ENCODE measurements at places on chromosomes 1 and 21.
A peak's percentile ranks its signal among the peaks of the same experiment; 100 is the strongest.

GRCh38 chr1:183842795-183843144 lies 37.9 kb downstream of the RGL1 start:
- DNase-seq: no peak

DNA sequence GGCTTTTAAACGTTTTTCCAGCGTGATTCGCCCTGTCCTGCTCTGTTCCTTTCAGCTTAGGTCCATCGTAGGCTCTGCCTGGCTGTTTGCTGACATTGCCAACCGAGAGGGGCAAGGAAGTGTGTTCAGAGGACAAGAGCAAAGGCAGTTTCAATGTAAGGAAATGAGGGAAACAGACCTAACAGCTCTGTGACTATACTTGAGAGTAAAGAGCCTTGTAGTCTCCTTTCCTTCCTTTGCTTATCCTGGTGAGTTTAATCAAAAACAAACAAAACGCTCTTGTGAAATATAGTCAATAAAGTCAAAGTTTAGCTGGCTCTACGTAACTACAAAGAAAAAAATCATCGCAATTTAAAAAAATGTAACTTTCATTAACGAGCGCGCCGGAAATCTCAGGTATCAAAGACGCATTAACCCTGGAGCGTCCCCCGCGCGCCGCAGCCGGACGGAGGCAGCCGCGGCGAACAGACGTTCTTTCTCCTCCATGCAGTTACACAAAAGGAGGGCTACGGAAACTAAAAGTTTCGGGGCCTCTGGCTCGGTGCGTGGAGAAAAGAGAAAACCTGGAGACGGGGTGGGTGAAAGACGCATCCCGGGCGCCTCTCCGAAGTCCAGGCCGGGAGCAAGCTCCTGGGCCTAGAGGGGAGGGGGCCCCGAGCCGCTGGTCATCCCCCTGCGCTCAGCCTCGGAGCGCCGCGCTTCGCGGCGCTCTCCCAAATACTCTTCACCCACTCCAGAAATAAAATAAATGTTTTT lies 617 bp upstream of the ADGRL2 start:
- DNase-seq: peak; percentile 64

DNA sequence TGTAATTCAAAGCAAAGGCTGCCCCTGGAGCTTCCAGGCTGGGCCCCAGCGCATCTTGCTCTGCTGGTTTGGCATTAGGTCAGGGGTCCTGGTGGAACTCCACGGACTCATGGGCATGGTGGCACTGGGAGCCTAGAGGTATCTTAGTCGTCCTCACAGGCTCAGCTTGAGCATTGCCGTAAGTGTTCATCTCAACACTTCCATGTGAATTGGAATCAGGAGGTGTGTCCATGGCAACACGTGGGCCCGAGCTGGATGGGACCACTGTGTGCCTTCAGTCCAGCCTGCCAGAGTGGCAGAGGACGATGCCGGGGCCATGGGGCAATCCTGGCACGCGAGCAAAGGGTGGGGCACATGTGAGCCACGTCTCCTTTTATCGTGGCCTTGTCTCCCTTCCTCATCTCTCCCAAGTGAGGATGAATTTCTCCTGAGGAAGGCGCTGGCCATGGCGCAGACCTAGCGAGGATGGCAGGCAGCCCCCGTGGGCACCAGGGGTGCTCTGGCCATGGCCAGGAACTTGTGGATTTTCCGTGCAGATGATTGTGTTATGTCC lies 47.0 kb downstream of the AGPAT3 start:
- DNase-seq: no peak

- no peak for DNase-seq
These were observed 137.6 kb downstream of the ZZZ3 start for GRCh38 chr1:77544845-77545244.

GRCh38 chr1:90989302-90989701 lies 32.5 kb downstream of the ZNF644 start:
- no peak for DNase-seq

DNA sequence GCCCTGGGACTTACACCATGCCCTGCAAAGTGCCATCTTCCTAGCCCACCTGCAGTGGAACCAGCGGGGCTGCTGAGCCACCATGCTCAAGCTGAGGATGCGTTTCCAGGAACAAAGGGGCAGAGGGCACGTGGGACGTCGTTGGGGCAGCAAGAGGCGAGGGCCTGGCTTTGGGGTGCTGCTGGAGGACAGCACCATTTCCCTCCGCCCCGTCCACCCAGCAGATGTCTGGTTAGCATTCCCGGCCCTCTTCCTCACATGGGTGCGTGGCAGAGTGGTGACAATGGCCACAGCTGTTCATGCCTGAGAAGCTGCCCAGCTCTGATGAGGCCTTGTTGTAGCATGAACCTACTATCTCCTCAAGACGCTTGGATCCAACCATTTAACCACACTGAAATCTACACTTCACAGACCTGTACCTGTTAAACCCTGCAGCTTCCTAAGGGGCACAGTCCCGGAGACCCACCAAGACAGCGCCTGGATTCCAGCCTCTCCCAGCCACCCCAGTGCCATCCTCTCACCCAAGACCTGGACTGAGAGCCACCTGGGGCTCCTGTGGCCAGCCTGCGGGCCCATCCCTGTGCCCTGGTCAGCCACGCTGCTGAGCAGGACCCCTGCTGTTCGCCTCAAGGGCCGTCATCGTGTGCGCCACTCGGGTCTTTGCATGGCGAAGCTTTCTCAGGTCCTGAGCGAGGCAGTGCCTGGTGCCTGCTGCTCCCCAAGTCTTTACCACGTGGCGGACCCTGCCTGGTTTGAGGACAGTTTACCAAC lies 33.2 kb downstream of the SLC45A1 start:
- no peak for DNase-seq

DNA sequence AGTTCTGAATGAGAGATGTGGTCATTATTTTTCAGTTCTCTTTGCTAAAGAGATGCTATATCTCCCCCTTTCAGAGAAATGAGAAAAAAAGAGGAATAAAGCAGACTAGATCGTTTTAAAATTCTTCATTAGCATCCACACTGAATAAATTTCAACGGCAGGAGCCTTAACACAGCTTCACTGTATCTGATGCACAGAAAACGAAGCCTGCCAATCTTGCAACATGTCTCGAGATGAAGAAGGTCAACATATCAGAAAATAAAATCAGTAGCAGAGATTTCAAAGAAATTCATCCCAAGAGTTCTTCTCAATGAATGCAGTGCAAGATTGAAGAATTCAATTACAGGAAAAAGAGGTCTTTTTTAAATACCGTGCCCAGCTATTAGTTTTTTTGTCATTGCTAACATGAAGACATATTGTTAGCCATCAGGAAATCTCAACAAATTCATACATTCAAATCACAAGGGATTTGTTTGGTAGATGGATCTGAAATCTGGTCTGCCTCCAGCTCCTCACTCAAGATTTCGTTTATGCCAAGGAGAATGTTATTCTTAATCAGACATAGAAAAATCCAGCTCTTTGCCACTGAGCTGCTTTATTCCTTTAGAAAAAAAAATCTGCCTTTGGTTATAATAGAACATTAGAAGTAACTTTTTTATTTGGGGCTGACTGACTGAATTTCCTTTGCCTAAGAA lies 76.4 kb upstream of the DAB1 start:
- DNase-seq: no peak

GRCh38 chr1:93463960-93464359 lies 16.0 kb downstream of the FNBP1L start:
- DNase-seq: no peak

- DNase-seq: peak; percentile 8
These were observed 39.7 kb downstream of the NUP210L start for GRCh38 chr1:154115180-154115579.

DNA sequence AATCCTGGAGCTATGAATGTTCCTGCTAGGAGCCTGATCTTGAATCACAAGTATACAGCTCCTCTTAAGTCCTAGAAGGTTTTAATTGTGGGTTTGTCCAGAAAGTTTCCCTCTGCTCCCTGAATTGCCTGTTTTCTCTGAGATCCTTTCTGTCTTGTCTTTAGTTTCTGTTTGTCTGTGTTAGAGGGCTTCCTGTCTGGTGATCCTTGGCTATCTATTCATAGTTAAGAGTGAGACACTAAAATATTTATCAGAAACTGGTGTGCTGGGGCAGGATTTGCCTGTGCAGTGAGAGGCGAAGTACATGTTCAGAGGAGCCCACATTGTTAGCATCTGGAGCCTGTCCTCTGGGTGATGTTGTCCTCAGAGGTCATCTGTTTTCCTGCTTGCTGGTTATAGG lies 45.4 kb downstream of the ETS2 start:
- no peak for DNase-seq

DNA sequence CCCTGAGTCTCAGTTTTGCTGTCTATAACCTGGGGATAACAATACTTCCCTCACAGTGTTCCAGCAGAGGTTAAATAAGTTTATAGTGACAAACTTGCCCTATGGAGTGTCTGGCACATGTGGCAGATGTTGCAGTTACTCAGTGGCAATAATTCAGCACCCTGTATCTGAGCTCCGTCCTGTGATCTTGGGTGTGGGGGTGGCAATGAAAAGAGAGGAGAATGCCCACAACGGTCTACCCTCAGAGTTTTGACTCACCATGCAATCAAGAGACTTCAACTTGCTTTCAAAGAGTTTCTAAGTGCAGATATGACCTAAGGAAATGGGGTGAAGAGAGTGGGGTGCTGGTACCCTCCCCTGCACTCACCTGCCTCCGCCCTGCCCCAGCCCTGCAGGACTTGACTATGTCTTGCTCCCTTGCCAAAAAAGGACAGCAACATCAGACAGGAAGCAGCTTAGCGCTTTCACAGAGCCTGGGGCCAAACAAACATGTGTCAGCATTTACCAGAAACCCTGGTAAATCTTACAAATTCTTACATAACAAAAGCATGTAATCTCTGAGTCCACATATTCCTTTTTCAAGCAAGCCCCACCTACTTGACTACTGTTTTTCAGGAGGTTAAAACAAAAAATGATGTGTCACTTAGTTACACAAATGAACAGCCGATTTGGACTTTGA lies 185.1 kb upstream of the CAMK1G start:
- DNase-seq: no peak

- no peak for DNase-seq
These were observed 342.2 kb downstream of the RYR2 start for GRCh38 chr1:237384213-237384612.

- no peak for DNase-seq
These were observed 16.0 kb upstream of the TBX15 start for GRCh38 chr1:119004129-119004527.

GRCh38 chr1:30449428-30450147 lies 273.8 kb downstream of the MATN1 start:
- no peak for DNase-seq

GRCh38 chr1:4673494-4673893 lies 19.1 kb downstream of the AJAP1 start:
- no peak for DNase-seq

- DNase-seq: no peak
These were observed 34.1 kb upstream of the H6PD start for GRCh38 chr1:9200441-9200840.

DNA sequence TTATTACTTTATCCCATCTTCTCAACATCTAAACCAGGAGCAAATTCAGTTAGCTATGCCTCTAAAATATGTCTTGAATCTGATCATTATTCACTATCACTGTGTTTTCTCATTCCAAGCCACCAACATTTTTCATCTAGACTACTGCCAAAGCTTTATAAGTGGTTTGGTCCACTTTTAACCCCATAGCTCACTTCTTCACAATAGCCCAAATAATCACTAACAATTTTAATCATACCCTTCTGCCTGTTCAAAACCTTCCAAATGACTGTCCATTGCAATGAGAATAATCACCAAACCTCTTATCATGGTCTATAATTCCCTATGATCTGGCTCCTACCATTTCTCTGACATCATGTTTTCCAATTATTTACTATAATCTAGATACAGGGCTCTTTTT lies 149.8 kb upstream of the ZNHIT6 start:
- DNase-seq: no peak

- DNase-seq: no peak
These were observed 174.7 kb downstream of the LBR start for GRCh38 chr1:225253173-225253572.

DNA sequence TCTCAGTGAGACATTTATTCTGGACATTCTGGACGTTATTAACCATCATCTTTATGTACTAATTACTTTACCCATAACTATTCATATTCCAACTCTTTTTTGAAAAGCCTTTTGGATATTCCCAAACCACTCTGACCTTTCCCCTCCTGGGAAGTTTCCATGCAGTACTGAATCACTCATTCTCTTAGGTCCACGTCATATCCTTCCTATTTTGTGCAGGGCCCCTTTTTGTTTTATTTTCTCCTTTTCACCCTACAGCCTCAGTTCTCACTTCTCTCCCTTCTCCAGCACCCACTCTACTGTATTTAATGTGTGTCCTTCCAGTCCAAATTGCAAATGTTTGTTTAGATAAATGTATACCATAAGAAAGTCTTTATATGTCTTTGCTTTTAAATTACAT lies 16.4 kb upstream of the ATP1A1 start:
- no peak for DNase-seq

- DNase-seq: no peak
These were observed 4.5 kb upstream of the IFI16 start for GRCh38 chr1:159005161-159005560.

- DNase-seq: peak; percentile 97
These were observed 30.9 kb downstream of the SNAP47 start for GRCh38 chr1:227766015-227766634.

- no peak for DNase-seq
These were observed 117.7 kb upstream of the DSCAM start for GRCh38 chr21:40964691-40965090.

DNA sequence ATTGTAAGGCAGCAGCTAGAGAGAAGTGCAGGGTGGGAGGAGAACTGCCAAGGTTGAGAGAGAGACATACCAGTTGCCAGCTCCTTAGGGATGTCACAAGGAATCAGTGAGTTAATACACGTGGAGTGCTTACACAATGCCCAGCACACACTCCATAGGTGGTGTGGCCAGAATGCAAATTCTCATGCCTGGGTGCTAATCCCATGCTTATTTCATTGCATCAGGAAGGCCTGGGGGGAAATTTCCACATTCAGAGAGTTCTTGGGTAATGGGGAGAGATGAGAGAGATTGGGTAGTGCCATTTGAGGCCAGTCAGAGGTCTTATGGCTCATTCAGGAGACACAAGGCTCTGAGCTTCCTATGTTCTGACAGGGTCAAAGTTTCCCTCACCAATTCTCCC lies 38.7 kb downstream of the GJA5 start:
- no peak for DNase-seq

GRCh38 chr1:188170411-188170810 lies 1341.7 kb downstream of the PLA2G4A start:
- peak; percentile 91 for DNase-seq

GRCh38 chr1:49026230-49026811 lies 249.6 kb upstream of the BEND5 start:
- DNase-seq: no peak
